ENCODE measurements at places on chromosomes 3 and 15.

GRCh38 chr3:89216016-89216739 lies 108.8 kb downstream of the EPHA3 start:
- DNase-seq, result no peak

DNA sequence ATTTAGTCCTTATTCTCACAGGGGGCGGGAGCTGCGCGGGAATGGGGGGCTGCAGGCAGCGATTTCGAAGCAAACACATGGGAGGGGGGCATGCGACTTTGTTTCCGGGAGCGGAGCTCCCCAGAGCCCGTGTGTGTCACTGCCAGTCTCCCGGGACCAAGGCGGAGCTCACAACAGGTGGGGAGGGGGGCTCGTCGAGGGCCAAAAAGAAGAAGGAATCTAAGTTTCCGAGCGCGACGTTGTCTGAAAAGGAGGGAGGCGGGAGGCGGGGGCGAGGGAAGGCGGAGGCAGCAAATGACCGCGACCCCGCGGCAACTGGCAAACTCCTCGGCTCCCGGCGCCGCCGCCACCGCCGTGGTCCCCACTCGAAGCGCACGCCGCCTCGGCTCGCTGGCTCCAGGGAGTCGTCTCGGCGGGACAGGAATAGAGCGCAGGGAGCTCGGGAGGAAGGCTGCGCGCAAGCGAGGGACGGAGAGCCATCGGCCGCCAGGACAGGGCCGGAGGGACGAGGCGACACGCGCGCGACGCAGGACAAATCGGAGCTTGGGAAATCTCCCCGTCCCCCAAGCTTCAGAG lies 1.4 kb downstream of the FOXP1 start:
- no peak for DNase-seq

- no peak for DNase-seq
Measured at GRCh38 chr3:49636883-49637609, 37.1 kb upstream of the APEH start.

- no peak for DNase-seq
Measured at GRCh38 chr3:67686069-67686468, 31.7 kb upstream of the SUCLG2 start.

- DNase-seq, result no peak
Measured at GRCh38 chr3:165568907-165569462, 268.2 kb downstream of the BCHE start.

- no peak for DNase-seq
Measured at GRCh38 chr3:99866261-99866761, 48.6 kb downstream of the CMSS1 start.

DNA sequence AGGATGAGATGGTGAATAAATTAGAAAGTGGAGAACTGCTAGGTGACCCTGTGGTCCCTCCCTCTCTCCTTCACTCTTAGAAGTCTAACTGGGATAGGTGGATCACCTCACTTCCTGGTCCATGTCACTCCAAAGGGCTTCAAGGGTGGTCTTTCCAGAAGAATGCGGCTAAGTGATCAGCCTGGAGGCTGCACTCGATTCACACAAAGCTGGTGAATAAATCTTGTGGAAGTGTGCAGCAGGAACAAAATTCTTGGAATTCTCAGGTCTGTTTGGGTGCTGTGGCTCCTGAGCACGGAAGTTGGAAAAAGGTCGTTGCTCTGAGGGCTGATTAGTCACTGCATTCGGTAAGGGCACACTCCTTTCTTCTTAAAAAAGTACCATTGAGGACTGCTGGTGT lies 46.3 kb downstream of the GASK1A start:
- no peak for DNase-seq

GRCh38 chr15:69973102-69973714 lies 124.5 kb downstream of the TLE3 start:
- no peak for DNase-seq

DNA sequence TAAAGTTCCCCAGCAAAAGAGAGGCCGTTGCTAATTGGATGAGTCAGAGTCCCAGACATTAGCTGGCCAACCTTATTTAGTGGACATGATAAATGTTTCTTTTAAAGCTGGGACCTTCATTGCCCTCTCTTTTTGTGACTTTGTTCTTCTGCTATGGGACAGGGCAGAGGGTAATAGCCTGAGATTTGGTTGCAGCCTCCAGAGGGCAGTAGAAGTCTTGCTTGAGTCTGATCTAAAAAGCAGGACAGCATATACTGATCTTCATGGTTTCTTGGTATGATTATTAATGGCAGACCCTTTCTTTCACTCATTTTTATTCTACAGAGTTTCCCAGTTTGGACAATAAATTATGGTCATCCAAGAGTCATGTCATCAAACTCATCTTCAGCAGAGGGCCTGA lies 25.1 kb upstream of the ZKSCAN7 start:
- DNase-seq, result no peak

DNA sequence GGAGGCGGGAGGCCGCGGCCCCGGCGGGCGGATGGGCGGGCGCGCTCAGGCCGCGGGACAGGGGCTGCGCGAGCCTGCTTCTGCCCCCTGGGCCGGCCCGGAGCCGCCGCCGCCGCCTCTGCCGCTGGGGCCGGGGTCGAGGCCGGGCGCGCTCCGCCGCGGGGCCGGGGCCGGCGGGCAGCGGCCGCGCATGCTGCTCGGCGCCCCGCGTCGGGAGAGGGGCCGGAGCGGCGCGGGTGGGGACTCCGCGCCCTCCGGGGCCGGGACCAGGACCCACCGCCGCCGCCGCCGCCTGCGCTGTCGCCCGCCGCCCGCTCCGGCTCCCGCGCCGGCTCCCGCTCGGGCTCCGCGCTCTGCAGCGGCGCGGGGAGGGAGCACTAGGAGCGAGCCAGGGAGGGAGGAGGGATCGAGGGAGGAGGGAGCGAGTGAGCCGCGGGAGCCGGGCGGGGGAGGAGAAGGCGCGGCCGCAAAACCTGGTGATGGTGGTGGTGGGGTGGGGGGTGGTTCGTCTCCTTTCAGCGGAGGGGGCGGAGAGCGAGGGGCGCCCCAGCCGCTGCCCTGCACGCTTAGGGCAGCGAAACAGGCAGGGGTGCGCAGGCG lies at the start of gene LINGO1:
LINGO1 (minus strand) TSS at position 379 of the 600 bp plus-strand sequence. CDS start 597 bp downstream, outside the sequence.
- DNase-seq, result no peak

- no peak for DNase-seq
Measured at GRCh38 chr3:18641916-18642315, 216.8 kb upstream of the SATB1 start.

DNA sequence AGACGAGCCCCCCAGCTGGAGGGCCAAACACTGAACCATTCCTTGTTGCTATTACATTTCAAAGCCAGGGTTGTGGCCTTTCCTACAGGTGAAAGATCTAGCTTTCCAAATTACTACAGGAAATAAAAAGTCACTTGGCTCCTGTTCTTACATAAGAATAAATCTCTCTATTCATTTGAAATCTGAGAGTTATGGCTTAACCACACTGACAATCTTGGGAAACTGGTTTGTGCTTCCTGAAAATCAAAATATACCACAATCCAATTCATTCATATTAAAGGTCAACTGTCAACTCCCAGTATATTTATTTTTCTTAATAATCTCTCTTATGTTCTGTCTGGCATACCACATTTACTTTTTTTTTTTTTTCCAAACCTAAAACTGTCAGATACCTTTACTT lies 103.7 kb upstream of the LMOD3 start:
- no peak for DNase-seq

GRCh38 chr15:68148039-68148438 lies 57.1 kb downstream of the CALML4 start:
- no peak for DNase-seq

GRCh38 chr3:193987186-193987585 lies 148.8 kb upstream of the HES1 start:
- DNase-seq, result no peak

DNA sequence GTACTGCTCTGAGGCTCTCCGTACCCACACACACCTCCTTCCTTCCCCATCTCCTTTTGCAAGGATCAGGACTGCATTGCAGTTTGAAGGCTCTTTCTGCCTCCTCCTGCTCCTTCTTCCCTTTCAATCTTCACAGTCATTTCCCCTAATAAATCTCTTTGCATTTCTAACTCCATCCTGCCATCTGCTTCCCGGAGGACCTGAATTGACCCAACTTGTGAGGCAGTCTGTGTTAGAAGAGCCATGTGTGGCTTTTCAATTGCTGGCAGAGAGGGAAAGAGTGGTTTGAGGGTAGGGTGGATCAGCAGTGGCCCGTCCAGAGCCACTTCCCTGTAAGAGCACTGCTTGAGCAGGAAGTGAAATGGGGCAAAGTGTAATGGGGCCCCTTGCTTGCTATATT lies 35.8 kb downstream of the ANAPC13 start:
- no peak for DNase-seq

DNA sequence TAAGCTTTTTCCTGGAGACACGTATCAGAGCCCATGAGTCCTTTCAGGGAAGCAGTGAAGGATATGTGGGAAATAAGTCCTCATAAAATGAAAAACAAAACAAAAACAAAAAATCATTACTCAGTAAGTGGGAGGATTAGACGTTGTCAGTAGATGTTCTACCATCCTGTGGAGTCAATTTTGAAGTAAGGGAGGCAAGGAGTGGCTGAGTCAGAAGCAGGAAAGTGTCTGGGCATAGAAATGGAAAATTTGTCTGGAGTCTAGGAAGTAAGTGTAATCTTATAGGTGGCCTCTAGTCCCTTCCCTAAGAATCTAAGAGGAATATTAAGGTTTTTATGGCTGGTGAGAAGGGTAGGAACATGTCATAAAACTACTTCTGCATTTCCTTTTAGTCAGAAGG lies 339.8 kb upstream of the SEMA6D start:
- no peak for DNase-seq

DNA sequence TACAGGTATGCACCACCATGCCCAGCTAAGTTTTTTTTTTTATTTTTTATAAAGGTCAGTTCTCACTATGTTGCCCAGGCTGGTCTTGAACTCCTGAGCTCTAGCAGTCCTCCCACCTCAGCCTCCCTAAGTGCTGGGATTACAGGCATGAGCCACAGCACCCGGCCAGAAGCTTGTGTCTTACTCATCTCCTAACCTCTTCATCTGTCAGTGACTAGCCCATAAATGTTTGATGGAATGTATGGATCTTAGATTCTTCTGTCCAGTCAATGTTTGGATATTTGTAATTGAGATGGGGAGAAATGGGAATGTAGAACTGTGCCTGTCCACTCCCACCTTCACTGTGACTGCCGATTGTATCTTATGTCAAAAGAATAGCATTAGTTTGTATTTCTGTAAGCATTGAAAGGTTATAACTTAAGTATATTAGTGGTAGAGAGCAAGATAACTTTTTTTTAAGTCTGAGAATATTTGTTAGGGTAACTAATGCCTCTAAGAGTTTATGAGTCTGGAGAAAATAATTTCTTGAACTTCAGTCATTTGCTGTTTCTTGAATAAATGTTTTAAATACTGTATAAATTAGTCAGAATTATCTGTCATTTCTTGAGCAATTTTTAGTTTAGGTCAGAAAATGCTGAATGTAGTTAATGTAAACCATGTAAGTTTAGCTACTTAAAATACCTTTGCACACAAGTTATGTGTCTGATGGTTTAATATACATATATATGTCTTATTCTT lies 215.3 kb upstream of the CGNL1 start:
- DNase-seq, result no peak

- DNase-seq, result no peak
Measured at GRCh38 chr15:64503640-64504039, 43.3 kb downstream of the ZNF609 start.

GRCh38 chr15:89494941-89495637 lies 1.3 kb downstream of the RHCG start:
- no peak for DNase-seq

- DNase-seq, result no peak
Measured at GRCh38 chr3:98553753-98554152, 22.0 kb downstream of the GPR15 start.

DNA sequence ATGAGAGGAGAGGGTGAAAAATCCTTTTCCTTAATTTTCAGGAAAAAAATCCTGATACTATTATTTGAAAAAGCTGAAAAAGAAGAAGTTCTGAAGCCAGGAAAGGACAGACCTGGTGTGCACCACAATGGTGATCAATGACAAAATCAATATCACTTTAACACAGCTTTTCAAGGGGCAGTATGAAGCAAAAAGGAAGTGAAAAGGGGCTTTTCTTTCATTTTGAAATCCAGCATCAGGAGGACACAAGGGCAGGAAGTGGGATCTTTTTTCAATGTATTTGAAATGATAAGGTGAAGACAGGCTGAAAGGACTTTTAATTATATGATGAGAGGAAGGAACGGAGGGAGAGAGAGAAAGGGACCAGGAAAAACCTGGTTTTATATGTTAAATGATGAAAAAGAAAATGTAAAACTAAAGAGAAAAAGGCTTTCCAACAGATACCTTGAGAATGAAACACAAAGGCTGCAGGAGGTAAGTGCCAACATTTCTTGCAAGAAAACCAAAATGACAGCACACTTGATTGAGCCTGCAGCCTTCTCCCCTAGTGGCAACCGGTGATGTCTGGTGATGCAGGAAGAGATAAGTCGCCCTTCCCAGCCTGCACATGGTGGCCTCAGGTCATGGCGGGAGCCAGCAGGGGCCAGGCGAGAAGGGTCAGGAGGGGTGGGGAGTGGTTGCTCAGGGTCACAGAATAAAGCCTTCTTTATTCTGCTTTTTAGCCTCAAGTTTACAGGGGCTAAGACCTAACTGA lies 236.7 kb upstream of the WNT5A start:
- no peak for DNase-seq

GRCh38 chr15:95866711-95867440 lies 463.6 kb upstream of the NR2F2 start:
- DNase-seq, result no peak

- no peak for DNase-seq
Measured at GRCh38 chr3:48236531-48236930, 4.4 kb upstream of the ZNF589 start.

DNA sequence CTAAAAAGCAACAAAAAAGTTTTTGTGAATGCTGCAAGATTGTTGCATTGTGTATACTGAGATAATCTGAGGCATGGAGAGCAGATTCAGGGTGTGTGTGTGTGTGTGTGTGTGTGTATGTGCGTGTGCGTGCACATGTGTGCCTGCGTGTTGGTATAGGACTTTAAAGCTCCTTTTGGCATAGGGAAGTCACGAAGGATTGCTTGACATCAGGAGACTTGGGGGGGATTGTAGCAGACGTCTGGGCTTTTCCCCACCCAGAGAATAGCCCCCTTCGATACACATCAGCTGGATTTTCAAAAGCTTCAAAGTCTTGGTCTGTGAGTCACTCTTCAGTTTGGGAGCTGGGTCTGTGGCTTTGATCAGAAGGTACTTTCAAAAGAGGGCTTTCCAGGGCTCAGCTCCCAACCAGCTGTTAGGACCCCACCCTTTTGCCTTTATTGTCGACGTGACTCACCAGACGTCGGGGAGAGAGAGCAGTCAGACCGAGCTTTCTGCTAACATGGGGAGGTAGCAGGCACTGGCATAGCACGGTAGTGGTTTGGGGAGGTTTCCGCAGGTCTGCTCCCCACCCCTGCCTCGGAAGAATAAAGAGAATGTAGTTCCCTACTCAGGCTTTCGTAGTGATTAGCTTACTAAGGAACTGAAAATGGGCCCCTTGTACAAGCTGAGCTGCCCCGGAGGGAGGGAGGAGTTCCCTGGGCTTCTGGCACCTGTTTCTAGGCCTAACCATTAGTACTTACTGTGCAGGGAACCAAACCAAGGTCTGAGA lies 4.7 kb downstream of the BHLHE40 start:
- DNase-seq, result peak; percentile 69

- no peak for DNase-seq
Measured at GRCh38 chr15:80480909-80481308, 76.7 kb downstream of the ARNT2 start.

GRCh38 chr3:112982710-112983109 lies 7.8 kb upstream of the CD200R1 start:
- DNase-seq, result no peak

Data from stimulated activated CD8-positive, alpha-beta memory T cell treated with anti-CD3 and anti-CD28 coated beads, Interleukin-15, amount 100 ng/mL, for 4 hours (primary cell).